ENCODE measurements at places on chromosomes 12 and 14.

- DNase-seq: no peak
Observed at GRCh38 chr14:68577802-68578541, 214.9 kb downstream of the ZFP36L1 start.

GRCh38 chr14:88005978-88006851 lies 1.3 kb downstream of the GPR65 start:
- no peak for DNase-seq

GRCh38 chr14:76576047-76576741 lies 185.1 kb upstream of the VASH1 start:
- no peak for DNase-seq

DNA sequence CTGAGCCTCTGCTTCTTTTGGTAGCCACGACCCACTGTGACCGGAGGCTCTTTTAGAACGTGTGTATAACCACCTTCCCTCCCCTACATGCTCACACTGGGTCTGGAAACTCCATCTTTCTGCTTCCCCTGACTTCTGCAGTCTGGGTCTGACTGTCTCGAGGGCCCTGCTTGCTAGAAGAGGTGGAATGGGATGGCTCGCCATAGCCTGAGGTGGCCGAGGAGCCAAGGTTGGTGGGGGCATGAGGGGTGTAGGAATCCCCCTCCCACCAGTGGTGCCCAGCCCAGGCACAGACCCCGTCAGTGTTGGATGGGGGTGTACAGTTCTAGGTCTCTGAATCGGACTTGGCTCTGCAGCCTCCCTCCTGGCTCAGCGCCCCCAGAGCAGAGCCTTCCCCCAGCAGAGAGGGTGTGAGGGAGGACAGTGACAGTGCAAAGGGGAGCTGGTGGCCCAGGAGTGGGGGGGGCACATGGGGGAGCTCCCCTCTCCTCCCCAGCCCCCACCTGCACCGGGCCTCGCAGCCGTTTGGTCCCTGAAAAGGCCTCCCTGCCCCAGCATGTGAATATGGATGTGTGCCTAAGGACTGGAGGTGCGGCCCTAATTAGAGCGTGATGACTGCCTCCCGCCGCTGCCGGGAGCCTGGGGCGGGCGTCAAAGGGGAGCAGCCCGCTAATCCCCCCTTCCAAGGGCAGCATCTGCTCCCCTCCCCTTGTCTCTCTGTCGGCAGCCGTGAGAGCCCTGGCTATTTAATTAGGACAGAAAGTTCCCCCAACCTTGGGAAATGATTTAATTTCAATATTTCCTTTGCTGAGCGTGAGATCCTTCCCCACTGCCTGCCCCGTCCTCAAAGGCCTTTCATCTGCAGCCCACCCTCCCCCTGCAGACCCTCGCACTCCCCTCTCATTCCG lies 196.2 kb upstream of the C14orf180 start:
- no peak for DNase-seq

- no peak for DNase-seq
Observed at GRCh38 chr14:91361233-91361811, 56.3 kb downstream of the CCDC88C start.
